NCI-H1048 (cell line): ENCODE measurements at places on chromosomes 12 and 14.

DNA sequence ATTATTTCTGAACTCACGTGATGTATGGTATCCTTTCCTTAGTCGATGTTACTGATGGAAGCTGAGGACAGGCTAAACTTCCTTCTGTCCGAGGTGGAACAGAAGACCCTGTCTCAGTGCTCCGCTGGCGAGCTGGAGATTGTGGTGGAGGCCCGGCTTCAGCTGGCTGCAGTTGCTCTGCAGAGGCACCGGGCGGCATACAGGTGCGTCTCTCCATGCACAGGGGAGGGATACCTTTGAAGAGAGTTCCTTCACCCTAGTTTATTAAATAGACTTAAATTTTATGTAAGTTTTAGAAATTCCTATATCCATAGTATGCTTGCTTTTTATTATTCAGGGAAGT, 186.7 kb upstream of the NEDD1 start:
- no peak for DNase-seq

DNA sequence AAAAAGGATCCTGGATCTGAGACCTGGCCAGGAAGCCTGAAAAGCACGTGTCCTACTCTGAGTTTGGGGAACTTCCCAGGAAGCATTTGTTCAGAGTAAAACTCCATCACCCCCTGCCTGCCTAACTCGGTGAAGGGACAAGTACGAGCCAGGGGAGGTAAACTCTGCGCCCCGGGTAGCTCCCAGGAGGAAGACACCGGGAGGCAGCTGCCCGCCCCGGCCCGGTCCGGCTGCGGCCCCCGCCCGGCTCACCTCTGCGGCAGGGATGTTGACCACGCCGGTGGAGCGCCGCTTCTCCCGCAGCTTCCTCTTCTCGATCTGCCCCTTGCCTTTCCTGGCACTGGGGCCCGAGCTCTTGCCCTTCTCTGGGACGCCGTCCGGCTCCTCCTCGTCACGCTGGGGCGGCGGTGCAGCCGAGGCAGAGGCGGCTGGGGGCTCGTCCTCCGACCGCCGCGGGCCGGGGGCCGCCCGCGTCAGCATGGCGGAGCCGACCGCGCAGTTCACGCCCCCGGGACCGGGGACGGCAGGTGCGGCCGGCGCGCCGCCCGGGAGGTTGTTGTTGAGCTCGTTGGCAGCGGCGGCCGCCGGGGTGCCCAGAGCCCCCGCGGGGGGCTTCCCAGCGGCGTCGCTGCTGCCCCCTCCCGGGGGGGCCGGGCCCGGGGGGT, 1.2 kb downstream of the PAWR start:
- DNase-seq, result no peak

GRCh38 chr14:66982247-66982646, 207.0 kb upstream of the GARIN2 start:
- no peak for DNase-seq

- DNase-seq, result no peak
Measured at GRCh38 chr12:40718878-40719372, 26.7 kb downstream of the CNTN1 start.

GRCh38 chr12:105803292-105803691, 335.5 kb downstream of the NUAK1 start:
- no peak for DNase-seq

DNA sequence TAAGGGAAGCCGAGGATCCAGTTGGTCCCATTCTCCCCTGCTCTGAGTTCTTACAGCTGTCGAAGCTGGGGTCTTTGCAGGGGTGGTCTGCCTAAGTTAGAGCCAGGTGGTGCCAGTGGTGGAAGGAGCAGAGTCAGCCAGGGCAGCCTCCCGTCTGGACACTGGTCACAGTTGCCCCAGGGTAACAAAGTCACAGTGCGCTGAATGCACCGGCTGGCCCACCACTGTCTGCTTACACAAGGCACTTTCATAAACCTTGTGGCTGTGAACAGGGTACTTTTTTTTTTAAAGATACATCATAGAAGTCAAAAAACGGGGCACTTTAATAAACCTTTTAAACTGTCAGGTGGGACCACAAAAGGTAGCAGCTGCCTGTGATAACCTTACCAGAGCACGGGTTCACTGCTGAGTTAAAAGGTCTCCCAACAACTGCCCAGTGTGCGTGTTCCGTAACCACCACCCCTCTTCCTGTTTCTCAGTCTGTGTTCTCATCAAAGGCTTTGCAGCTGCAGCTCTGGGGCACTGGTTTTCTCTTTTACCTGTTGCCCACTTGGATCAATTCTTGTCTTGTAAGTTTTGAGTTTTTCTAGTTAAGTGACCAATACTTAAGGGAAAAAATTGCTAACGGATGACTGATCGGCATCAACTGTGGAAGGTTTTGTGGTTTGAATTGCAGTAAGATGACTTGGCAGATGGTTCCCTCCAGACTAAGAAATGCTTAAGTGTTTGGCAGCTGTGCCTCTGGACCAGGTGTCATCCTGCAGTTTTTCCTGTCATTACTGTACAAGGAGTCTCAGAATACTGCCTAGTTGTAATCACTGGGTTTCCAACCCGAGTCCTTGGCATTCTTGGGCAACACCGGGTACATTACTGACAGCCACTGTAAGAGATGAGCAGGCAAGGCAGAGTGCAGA, 55.9 kb downstream of the DYNC1H1 start:
- DNase-seq, result no peak
